Stimulated activated CD8-positive, alpha-beta memory T cell treated with anti-CD3 and anti-CD28 coated beads, Interleukin-15, amount 100 ng/mL, for 48 hours (primary cell): ENCODE measurements at places on chromosomes 11 and 22.

GRCh38 chr22:19849835-19850762 lies 4.6 kb downstream of the GNB1L start:
- DNase-seq: no peak

DNA sequence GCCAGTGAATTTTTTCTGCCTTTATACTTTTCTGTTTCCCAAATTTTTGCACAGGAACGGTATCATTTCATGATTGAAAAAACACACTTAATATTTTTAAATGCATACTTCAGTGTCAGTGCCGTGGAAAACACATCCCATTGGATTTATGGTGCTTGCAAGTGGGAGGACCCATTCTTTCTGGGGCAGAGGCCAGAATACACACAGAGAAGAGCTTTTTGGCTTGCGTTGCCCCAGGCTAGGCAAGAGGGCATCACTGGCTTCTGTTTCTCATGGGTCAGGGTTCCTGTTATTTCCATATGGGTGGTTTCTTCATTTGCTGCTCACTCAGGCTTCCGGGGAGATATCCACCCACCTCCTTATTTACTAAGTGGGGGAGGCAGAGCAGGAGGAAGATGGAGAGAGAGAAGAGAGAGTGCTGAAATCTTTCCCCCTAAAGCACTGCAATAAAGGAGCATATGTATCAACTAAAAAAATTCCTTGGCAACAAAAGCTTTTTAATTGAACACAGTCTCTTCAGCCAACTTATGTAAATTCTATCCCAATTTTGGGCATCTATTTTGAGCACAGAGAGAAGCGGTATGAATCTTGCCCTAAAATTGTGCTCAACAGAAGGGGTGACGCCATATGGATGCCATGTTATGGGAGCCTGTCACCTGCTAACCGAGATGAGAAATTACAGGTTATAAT lies 66.0 kb upstream of the KIRREL3 start:
- DNase-seq: no peak

GRCh38 chr11:64935359-64936081 lies at the start of gene GPHA2:
GPHA2 (minus strand) TSS chr11:64935893; CDS start chr11:64935460, 433 bp downstream.
- no peak for DNase-seq

GRCh38 chr11:30521297-30522071 lies 64.7 kb downstream of the MPPED2 start:
- DNase-seq: no peak

DNA sequence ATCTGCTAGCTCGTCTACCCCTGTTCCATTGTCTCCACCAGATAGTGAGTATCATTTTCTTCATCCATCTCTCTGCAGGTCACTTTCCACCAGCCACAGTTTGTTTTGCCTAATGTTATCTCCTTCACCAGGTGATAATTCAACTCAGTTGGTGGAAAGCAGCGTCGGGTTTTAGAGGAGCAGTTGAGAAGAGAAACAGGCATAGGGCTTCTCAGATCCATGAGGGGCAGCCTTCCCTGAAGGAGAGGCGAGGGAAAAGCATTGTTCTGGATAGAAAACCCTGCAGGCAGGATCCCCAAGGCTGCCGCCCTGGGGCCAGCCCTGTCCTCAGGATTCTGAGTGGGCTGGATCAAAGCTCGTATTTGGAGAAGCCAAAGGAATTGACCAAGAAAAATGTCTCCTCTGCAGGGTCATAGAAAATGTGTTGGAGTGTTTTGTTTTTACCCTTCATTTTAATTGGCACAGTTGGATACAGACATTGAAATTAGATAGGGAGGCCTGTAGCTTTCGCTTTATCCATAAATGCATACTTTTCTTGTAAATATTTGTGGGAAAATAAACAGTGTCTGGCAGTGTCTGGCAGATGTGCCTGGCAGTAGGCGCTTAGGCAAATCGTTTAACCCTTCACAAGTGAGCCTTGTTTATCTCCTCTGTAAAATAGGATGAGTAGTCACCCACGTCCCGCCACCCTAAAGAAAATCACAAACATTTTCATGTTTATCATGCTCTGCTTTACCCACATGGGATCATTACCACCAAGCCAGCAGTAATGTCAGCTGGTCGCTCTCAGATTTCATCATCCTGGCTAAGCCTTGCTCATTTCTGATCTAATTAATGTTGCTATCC lies 73.4 kb upstream of the TTC12 start:
- DNase-seq: no peak

GRCh38 chr11:44960200-44960845 lies 9.6 kb upstream of the TP53I11 start:
- DNase-seq: no peak

- DNase-seq: no peak
Observed at GRCh38 chr11:120102050-120102863, 35.7 kb downstream of the TRIM29 start.

DNA sequence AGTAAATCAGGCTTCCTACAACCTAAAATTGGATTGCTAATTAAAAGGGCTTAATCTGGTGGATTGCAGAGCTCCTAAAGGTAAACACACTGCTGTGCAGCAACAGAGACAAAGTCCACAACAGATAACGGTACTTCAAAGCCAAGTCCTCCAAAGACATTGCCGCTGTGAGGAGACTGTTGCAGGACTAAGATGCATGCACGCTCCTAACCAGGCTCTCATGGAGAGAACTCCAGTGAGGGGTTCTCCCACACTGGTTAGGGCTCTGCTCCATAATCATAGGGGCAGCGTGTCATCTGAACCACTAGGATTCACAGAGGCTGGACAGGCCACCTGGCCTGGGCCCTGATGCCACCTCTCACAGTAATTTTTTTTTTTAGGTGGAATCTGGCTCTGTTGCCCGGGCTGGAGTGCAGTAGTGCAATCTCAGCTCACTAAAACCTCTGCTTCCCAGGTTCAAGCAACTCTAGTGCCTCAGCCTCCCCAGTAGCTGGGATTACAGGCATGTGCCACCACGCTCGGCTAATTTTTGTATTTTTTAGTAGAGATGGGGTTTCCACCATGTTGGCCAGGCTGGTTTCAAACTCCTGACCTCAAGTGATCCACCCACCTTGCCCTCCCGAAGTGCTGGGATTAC lies 56.9 kb upstream of the ARFGAP3 start:
- no peak for DNase-seq

- no peak for DNase-seq
Observed at GRCh38 chr22:48677168-48677520, 1150.5 kb downstream of the BRD1 start.

DNA sequence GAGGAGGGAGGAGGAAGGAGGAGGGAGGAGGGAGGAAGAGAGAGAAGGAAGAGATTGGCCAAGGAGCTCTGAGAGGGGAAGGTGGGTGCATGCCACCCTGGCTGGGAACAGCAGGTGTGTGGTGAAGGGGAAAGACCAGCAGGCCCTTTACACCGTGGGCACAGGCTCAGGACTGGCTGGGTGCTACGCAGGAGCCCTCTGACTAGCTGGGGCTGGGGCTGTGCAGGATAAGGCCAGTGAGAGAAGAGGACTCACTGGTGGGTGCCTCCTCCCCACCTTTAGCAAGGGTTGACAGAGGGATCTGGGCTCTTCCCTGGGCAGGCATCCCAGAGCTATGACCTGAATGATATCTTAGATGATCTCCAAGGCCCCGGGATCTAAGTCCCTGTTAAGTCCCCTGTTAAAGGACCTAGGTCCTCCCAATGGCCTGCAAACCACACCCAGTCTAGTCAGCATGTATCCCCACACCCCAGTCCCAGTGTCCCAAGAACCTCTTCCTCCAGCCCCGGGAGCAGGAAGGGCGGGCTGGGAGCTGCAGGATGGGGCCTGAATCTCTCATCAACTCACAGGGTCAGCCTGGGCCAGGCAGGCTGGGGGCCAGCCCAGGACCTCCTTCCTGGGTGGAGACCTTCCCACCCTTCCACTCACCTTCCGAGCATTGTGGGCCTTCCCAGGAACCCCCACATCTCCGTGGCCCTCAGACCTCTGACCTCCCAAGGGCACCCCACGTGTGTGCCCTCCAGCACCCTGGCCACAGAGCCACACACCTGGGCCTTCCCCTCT lies 55.4 kb downstream of the CDKN1C start:
- no peak for DNase-seq

DNA sequence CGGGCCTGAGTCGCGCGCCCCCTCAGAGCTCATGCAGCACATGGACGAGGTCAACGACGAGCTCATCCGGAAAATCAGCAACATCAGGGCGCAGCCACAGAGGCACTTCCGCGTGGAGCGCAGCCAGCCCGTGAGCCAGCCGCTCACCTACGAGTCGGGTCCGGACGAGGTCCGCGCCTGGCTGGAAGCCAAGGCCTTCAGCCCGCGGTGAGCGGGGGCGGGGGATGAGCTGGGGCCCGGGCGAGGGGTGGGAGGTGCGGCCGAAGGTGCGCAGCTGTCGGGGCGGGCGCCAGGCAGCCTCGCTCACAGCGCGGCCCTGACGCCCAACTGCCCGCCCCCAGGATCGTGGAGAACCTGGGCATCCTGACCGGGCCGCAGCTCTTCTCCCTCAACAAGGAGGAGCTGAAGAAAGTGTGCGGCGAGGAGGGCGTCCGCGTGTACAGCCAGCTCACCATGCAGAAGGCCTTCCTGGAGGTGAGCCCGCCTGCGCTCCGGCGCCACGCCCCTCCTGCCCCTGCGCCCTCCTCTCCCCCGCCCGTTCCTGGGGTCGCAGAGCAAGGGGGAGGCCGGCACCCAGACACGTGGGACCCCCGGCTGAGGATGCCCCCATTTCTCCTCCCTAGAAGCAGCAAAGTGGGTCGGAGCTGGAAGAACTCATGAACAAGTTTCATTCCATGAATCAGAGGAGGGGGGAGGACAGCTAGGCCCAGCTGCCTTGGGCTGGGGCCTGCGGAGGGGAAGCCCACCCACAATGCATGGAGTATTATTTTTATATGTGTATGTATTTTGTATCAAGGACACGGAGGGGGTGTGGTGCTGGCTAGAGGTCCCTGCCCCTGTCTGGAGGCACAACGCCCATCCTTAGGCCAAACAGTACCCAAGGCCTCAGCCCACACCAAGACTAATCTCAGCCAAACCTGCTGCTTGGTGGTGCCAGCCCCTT lies 20.5 kb downstream of the EPS8L2 start:
- DNase-seq: no peak

DNA sequence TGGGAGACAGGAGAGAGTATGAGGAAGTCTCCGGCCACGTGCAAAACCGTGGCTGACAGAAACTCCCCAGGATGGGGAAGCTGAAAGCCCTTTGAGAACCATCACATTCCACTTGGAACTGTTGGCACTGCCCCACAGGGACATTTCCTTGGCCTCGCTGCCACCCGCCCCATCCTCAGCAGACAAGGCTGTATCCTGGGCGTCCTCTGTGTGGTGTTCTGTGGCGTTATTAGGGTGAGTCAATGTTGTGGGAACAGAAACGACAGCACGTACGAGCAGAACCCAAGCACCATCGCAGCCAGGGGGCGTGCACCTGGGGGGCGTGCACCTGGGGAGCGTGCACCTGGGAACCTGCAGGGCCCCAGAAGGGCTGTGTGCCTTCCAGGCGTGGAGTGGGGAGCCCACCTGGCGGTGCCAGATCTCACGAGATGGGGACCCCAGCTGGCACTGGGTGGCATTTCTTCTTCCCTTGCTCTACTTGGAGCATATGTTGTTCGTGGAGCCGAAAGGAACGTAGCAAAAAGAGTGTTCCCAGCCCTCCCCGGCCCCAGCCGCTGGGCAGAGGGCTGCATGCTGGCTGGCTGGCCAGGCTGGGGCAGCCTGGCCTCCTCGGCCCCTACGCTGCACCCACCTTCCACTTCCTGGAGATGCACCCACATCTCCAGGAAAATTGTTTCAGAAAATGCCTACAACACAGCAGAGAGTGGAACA lies 35.4 kb downstream of the NFAM1 start:
- no peak for DNase-seq

DNA sequence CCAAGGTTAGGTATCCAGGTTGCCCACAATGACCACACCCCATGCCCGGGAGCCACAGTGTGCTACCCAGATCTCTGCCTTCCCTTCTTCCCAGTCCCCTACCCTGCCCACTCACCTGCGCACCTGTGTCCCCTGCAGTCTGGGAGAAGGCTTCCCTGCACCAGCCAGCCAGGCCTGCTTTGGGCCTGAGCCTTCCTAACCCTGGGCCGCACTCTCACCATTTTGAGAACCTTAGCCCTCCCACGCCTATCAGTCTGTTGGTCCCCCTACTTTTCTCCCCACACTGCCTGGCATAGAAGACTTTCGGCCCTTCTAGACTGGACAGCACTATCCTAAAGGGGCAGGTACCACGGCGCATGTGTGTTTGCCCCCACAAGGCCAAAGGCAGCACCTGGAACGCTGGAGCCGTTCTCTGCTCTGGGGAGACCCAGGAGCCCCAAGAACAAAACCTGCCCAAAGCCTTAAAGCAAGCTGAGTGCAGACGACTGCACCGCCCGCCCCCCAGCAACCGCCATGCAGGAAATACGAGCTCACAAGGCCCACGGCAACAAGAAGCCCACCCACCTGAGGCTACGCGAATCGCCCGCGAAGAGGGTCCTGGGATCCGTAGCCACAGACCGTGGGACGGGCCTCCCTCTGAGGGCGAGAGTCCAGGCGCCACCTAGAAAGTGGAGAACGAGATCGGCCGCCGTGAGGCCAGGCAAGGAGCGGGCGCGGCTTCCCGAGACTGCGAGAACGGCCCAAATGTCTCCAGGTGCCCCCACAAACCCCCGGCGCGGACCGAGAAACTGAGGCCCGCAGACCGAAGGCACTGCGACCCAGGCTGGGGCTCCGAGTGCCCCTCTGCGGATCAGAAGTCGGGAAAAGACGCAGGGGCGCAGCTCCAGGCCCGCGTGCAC lies 546 bp downstream of the GNB1L start:
- no peak for DNase-seq

GRCh38 chr11:133082453-133082781 lies 449.9 kb downstream of the OPCML start:
- no peak for DNase-seq

DNA sequence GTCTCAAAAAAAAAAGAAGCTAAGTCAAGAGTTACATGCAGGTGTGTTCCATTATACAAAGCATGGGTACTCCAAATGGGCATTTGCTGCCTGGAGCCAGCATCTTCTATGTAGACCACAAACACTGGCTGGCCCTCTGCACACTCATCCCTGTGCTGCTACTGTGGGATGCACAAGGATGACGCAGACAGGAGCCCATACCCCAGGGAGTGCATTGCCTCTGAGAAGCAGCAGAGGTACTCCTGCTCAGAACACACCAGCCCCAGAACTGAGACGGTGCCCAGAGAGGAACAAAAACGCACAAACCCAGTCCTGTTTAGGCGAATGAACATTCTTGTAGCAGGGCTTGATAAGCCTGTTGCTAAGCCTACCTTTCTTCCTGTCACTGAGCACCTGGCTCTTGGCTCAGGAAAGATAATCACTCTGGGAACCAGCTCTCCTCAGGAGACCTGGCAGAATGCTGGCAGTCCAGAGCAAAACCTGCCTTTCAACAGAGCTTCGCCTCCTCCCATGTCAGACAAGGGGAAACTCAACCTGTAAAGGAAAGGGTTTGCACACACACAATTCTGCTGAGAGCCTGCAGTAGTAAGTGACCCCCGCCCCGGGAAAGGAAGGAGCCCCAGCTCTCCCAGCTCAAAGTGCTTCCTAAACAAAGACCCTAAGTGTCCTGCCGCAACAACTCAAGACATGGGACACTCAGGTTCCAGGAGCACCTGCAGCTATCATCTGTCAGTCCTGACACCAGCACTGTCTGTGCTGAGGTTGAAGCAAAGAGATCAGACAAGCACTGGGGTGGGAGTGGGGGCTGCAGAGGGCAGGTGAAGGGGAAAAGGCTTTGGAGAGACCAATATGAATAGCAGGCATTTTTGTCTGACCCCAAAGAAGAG lies 145.7 kb downstream of the TENM4 start:
- DNase-seq: no peak
